ENCODE measurements at places on chromosomes 7 and 10.

GRCh38 chr10:62749093-62749683 is 55.3 kb upstream of the ADO start:
- no peak for DNase-seq

DNA sequence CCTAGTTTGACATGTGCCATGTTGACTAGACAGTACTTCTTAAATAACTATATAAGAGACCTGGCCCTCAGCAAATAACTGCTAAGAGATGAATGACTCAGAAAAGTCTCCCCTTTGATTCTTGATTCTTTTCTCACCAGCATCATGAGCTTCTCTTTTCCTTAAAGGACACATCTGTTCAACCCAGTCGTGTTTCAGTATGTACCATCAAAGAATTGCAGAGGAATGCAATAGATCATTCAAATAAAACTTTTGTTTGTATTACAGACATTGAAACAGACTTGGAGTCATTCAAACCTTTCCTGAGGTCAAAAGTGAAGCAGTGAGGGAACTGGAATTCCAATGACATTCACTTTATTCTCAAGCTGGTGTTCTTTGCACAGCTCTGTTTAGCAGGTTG is 598.3 kb upstream of the GHITM start:
- DNase-seq: no peak

DNA sequence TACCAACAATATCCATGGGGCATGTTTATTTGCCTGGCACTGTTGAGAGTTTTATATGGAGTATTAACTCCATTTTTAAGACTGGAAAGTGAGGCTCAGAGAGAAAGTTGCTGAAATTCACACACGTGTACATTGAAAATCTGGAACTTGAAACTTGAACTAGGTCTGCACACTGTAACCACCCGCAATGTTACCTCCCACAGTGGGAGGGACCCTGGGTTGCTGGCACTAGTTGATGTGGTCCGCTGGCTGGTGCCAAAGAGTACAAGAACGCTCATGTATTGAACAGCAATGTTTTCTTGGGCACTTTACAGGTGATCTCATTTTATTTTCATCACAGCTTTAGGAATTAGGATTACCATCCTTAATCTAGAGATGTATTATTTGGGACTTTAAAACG is 253.2 kb downstream of the INHBA start:
- DNase-seq: no peak

GRCh38 chr10:124544711-124545110 is 83.1 kb downstream of the LHPP start:
- DNase-seq: no peak

DNA sequence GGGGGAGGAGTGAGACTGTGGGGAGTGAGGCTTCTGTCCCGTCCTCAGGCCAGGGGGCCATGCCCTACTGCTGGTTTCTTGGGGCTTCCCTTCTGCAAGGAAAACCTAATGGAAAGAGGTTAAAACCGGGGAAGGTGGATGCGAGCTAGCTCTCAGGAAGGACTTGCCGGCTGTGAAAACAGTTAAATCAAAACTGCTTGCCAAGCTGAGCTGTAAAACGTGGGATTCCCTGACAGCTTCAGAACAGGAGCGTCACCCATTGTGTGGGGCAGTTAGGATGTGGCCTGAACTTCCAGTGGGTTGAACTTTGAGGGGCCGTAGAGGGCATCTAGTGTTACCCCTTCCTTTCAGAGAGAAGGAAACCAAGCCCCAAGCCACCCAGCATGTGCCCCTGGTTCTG is 13.1 kb downstream of the TSPAN15 start:
- no peak for DNase-seq

- no peak for DNase-seq
Measured at GRCh38 chr7:131320603-131321002, 7.1 kb upstream of the MKLN1 start.

DNA sequence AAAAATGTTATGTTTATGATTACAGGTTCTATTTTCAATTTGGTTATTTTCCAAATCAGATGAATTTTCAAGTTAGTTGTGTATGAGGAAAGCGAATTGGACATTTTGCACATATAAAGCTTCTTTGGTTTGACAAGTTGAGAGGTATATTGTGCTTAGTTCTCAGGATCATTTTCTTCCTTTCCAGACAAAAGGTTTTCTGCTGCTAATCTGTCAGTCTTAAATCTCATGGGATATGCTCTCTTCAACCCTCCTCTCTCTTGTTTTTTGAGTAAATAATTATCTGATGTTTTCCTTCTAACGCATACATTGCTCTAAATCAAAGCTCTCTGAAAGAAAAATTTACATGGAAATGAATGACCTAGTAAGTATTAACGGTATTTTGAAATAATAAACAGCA is 77.9 kb downstream of the PPP1R3A start:
- DNase-seq: no peak

DNA sequence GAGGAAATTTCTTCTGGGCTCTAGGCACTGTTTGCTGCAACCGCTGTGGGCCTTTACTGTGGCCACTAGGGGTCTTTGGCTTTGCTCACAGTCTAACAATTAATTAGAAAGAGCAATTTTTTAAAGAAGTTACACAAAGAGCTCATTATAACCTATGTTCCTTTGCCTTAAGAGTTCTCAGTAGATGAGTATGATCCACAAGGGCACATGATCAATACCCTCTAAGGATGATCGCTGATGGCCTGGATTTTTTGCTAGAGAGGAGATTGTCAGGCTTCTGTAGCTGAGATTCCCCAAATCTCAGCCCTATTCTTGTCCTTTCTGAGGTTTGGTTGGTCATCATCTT is 80.8 kb upstream of the RHOBTB1 start:
- DNase-seq: no peak

DNA sequence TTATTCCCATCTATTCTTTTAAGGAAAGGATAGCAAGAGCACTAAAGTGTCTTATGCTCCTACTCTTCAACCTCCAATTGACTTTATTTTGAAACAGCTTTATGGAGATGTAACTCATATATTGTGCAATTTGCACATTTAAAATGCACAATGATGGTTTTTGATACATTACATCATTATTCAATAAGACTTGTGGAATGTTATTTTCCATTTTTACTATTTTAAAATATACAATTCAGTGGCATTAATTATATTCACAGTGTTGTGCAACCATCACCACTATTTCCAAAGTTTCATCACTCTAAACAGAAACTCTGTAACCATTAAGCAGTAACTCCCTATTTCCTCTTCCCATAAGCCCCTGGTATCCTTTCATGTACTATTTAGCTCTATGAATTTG is 489.8 kb downstream of the NEBL start:
- no peak for DNase-seq

DNA sequence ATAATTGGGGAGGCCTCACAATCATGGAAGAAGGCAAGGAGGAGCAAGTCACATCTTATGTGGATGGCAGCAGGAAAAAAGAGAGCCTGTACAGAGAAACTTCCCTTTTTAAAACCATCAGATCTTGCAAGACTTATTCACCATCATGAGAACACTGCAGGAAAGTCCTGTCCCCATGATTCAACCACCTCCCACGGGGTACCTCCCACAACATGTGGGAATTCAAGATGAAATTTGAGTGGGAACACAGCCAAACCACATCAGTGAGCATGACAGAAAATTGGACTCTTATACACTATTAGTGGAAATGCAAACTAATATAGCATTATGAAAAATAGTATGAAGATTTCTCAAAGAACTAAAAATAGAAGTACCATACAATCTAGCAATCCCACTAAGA is 271.2 kb downstream of the MAGI2 start:
- no peak for DNase-seq
